ENCODE measurements at places on chromosomes 6 and 20.

DNA sequence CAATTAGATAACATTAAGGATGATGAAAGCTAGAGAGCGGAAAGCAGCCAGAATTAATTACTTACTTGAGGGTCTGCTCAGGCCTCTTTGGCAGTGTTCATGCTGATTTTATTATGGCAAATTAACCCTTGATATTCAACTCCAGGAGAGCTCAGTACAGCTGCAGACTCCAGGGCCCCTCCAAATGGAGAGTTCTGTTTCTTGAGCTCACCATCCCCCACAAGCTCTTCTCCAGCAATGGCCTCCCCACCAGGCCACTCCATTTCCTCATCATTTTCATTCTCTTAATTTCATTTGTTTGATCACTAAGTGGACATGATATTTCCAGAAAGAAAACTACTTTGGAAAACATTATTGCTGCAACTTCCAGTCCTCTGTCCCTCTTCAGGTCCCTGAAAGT lies 513.3 kb upstream of the NOX3 start:
- no peak for DNase-seq

DNA sequence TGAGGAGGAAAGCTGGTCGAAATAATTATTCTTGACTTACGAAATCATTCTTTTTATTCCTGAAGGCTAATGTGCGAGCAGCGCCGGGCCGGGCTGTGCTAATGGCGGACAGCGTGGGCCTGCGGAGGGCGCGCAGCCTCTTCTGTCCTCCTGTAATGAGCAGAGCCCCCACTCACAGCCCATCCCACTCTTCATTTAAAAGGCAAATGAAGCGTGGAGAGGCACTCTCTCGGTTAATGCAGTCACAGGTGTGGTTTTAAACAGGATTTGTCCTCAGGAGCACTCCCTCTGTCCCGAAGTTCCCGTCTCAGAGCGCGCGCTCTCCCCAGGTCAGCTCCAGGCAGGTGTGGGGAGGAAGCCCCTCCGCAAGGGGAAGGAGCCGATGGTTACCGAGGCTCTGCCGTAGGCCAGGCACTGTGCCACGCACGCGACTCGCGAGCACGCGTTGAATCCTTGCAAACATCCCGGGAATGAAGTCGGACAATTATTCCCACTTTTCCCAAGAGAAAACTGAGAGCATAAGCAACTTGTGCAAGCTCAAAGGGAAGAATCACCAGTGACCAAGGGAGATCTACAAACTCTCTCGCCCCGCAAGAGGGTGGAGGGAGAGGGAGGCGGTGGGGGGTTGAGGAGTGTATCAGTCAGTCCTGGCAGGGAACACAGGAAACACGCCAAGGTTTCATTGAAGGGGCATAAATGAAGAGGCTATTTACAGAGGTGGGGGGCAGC lies 35.5 kb upstream of the ZFAND3 start:
- DNase-seq = no peak

DNA sequence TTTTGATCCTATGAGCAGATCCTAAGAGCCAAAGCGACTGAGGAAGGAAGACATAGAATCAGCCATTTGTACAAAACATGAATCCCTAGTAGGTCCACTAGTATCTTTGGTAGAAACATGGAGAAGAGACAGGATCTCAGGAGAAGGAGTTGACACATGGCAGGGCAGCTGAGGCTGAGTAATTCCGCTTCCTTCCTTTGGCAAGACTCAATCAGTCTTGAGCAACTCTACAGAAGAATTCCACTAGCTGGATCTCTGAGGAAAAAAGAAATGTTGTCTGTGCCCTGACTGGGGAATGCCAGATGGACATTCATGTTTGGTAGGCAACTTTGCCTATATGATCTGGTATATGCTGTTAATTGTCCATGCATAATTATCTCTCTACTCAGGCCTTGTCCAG lies 35.3 kb downstream of the ESR1 start:
- DNase-seq = no peak

- DNase-seq = no peak
Observed at GRCh38 chr6:34514593-34515472, 41.3 kb downstream of the SPDEF start.

GRCh38 chr6:40427196-40427595 lies 160.0 kb downstream of the LRFN2 start:
- DNase-seq = no peak

GRCh38 chr20:43776691-43777090 lies 49.9 kb upstream of the GTSF1L start:
- DNase-seq = no peak

DNA sequence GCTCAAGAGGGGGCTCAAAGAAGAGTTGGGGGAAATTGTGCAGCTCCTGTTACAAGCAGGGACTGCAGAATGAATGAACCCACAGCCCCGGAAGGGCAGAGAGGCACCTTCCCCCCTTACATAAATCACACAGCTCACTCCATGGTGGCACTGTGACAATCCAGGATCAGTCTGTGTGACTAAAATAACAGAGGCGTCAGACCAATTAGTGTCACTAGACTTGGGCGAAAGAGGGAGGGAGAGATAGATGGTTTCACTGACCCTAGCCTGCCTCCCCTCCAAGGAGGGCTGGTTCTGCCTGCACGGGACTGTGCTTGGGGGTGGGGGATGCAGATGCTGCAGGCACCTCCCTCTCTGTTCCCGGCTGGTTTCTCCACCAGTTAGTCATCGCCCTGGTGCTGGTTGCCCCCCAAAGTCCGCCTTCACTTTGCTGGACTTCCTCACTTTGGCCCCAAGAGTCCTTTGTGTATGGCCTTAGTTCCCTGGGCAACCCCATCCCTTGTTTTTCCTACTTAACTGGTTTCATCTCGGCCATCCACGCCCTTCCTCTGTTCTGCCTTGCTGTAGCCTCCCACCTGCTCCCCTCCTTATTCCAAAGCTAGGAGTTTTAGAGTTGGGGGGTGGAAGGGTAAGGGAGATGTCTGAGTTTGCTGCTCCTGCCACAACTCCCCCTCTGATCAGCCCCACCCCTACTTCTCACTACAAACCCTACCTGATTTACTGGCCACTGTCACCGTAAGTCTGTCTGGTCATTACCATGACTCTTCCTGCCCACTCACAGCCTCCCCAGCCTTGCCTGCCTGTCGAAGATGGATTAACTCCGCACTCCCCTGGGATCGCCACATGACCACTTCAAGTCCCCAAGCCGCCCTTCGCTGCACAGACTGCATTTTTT lies 17.7 kb downstream of the CCDC167 start:
- DNase-seq = no peak

DNA sequence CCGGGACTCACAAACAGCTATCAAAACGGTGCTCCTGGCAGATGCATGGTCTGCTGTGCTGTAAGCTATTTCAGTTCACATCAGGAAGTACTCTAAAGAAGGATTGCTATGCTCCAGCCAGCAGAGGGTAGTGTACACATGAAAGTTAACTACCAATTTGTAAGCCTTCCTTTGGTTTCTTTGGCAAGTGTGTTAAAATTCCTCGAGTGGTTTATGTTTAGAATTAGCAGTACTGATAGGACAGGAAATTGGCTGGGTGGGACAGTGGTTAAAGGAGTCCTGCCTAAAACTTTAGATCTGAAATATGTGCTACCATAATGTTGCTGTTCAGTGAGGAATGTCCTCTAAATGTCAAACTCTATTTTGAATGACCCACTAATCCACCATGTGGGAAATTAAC lies 47.4 kb downstream of the TRMT11 start:
- DNase-seq = no peak

GRCh38 chr20:4560667-4561066 lies 161.0 kb upstream of the PRND start:
- DNase-seq = no peak

DNA sequence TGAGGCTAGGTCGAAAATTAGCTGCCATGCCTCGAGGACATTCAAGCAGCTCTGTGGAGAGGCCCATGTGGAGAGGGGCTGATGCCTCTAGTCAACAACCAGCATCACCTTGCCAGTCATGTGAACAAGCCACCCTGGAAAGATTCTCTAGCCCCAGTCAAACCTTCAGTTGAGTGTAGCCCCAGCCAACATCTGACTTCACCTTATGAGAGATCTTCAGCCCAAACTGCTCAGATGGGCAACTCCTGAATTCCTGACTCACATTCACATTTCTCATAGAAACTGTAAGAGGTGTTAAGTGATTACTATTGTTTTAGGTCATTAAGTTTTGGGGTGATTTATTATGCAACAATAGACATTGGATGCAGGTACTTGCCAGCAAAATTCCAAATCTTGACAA lies 44.9 kb downstream of the GJA10 start:
- no peak for DNase-seq

GRCh38 chr20:31704225-31705119 lies 18.2 kb downstream of the BCL2L1 start:
- no peak for DNase-seq

- DNase-seq = no peak
Observed at GRCh38 chr20:44364068-44364467, 8.6 kb downstream of the HNF4A start.

GRCh38 chr6:107132330-107132954 lies 17.1 kb upstream of the BEND3 start:
- no peak for DNase-seq

DNA sequence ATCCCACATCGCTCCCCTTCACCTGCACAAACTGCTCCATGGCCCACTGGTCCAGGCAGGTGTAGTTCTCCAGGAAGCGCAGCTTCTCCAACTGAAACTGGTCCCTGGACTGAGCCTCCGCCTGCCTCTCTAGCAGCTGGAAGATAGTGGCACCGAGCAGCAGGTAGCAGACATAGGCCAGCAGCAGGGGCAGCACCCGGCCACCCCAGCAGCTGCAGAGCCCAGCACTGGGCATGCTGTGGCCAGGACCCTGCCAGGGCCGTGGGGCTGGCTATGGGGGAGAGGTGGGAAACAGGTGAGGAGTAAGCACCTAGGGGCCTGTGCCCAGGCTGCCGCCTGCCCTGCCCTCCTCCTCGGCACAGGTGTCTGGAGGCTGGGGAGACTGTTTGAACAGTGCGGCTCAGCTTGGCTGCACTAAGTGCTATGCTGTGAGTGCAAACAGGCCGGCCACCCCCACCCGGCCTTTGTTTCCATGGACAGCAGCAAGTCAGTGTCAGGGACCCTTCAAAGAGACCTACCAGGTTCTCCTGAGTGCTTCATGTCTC lies at the start of gene KCNK16:
KCNK16 (minus strand) TSS at position 397 of the 545 bp plus-strand sequence; CDS start at position 235, 162 bp downstream.
- no peak for DNase-seq

DNA sequence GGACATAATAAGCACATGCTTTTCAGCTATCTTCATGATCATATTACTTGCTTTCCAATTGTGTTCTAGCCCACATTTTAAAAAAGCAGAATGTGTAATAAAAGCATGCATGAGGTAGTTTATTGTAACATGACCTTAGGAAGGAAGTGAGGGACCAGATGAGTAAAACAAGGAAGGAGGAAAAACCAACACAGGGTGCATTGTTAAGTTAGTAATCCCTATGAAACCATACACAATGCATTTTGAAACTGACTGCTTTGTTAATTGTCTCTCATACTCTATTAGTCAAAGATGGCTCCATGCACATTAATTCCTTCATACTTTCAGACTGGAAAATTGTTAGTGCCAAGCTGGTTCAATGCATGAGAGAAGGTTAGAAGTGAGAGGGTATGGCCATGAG lies 37.7 kb upstream of the CENPW start:
- no peak for DNase-seq

DNA sequence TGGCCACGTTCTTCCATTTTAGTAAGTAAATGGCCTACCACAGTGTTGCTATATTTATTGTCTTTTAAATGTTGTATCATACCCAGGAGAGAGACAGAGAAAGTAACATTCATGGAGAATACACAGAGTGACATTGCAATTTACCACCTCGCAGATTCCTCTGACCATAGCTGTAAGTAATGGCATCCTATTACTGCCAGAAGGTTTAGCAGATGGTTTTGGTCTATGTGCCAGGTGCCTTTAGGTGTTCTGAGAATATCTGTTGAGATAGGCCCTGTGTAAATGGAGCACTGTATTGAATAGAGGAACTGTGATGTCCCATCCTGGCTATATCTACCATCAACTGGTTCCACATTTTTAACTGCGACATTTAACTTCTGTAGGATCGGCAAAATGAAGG lies 559.6 kb downstream of the KIF16B start:
- DNase-seq = no peak

- DNase-seq = no peak
Observed at GRCh38 chr6:89932245-89932802, 38.1 kb downstream of the GJA10 start.

- DNase-seq = no peak
Observed at GRCh38 chr6:69848552-69848951, 17.8 kb upstream of the COL19A1 start.

GRCh38 chr20:56750430-56750829 lies 121.3 kb downstream of the TFAP2C start:
- DNase-seq = no peak

DNA sequence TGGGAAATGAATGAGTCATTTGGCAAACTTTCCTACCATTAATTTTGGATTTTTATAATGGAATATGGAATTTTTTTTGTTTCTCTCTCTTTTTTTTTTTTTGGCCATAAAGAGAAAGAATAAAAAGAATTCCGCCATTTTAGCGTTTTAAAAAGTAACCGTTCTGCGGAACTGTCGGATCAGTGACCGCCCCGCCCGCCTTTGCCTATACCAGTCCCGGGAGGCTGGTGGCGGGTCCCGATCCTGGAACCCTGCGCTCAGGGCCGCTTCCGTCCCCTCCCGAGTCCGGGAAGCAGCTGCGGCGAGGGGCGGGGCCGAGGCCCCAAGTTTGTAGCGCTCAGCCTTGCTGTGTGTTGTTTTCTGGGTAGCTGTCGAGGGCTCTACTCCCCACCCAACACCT lies 609 bp downstream of the L3MBTL1 start:
- no peak for DNase-seq

DNA sequence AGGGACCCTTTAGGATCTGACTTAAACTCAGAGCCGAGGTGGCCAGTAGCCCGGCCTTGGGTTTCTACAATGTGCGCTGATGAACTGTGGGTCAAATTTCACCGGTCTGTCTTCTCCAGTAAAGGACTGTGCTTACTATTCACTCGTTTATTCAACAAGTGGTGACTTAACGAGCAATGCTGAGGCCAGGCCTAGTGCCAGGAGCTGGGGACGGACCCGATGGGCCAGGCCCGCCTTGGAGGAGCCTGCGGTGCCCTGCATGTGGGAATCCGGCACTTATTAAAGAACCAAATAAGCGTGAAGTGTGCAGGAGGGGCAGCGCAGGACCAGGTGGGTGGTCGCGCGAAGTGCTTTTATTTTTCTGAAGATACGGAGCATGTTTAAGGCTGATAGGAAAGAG lies 24.0 kb downstream of the CTCFL start:
- no peak for DNase-seq

DNA sequence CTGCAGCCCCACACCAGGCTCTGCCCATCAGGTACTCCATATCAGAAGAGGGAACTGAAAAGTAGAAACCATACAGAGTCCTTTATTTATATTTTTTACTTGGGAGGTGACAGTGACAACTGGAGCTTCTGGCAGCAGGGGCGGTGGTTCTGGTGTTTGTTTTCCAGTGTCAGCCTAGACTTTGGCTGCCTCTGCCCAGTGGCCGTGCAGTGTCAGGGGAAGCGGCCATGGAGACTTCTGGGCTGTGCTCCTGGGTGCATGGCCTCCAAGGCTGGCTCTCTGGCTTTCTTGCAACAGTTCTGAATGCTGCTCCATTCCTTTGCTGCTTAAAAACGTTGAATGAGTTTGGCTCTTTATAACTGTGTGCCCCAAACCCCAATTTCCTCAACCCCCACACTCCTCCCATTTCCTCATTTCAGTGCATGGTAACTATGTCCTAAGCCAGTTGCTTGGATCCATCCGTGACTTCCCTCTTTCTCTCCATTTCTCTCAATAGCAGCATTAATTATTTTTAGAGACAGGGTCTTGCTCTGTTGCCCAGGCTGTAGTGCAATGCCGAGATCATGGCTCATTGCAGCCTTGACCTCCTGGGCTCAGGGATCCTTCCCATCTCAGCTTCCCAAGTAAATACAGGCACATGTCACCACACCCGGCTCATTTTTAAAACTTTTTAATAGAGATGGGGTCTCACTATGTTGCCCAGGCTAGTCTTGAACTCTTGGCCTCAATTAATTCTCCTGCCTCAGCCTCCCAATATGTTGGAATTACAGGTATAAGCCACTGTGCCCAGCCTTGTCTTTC lies 141.1 kb upstream of the SGK1 start:
- DNase-seq = no peak
